Activated naive CD8-positive, alpha-beta T cell treated with anti-CD3 and anti-CD28 coated beads, Interleukin-2, amount 50 U/mL, for 16 hours (primary cell): ENCODE measurements at places on chromosomes 7 and 10.

DNA sequence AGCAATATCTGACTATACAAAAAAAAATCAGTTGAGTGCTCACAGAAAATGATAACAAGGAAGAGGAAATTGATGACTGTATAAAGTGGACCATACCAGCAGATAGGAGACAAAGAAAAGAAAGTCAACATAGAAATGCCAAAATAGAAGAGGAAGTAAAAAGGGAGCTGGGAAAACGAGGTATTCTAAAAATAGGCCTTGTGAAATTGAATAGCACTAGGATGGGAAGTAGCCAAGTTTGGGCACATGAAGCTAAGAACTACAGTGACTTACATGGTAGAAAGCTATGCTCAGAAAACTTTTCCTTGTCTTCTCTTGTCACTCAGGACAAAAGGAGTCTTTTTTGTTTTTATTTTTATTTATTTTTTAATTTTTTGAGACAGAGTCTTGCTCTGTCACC is 76.2 kb upstream of the APBB1IP start:
- DNase-seq, result no peak

DNA sequence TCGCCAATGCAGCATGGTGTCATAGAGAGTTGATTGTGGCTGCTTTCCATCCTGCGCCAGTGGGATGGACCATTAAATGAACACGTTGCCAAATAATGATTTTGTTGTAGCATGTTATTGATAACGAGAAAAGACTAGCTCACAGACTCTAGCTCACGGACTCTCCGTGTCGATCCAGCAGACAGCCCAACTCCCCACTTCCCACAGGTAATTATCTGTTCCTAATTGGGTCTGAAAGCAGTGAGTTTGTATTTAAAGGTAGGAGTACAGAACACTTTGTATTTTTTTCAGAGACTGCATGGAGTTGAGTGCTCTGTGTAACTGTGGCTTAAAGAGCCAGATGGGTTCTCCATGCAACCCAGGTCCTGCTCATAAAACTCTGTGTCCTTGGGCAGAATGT is 1250.5 kb downstream of the TYW1 start:
- DNase-seq, result no peak

DNA sequence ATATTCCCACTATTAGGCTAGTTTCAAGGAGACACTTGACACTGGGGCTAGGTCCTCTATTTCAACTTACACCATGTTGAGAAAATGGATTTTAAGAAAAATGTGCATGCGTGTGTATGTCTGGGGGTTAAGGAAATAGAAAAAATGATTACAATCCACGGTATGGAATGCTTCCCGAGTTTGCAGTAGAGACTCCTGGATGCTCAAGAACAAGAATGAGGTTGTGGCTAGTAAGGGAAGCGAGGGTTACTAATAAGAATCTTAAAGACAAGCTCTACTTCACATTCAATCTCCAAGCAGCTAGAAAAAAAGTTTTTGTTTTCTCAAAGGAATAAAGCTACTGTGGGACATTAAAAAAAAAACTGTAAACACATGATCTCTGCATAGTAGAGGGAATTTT is 54.7 kb downstream of the ANK3 start:
- no peak for DNase-seq

DNA sequence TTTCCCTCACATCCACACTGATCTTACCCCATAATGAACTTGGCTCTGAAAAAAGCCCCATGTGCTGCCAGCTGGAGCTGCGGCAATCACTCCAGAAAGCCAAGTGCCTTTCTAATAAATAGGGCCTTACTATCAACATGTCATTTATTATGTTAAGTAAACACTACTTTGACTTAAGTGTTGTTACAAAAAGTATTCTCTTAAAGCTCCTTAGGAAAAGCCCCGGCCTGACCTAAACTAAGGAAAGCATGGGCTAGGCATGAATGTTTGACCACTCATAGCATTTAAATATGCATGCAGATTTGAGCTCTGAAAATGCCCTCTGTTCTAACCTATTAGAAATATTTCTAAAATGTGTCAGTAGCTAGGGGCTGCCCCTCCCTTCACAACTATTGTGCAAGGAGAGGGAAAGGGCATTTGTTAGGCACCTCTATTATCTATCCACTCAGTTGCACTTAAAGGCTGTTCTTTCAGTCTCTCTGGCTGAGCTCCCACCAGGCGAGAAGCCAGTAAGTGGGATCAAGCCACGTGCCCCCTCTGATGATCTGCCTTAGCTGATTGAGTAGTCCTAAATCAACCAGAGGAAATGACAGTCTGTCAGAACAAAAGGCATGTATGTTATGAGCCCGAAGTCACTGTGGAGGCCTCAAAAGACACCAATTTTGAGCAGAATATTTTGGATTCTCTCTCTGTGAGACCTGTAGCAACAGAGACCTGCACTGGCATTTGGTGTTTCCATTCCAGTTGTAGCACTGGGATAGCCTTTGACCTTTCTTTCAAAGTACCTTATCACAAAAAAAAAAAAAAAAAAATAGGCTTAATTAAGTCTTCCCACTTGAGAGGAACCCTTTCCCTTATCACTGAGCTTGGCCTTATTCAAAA is 77.1 kb downstream of the ITGB8 start:
- DNase-seq, result no peak

DNA sequence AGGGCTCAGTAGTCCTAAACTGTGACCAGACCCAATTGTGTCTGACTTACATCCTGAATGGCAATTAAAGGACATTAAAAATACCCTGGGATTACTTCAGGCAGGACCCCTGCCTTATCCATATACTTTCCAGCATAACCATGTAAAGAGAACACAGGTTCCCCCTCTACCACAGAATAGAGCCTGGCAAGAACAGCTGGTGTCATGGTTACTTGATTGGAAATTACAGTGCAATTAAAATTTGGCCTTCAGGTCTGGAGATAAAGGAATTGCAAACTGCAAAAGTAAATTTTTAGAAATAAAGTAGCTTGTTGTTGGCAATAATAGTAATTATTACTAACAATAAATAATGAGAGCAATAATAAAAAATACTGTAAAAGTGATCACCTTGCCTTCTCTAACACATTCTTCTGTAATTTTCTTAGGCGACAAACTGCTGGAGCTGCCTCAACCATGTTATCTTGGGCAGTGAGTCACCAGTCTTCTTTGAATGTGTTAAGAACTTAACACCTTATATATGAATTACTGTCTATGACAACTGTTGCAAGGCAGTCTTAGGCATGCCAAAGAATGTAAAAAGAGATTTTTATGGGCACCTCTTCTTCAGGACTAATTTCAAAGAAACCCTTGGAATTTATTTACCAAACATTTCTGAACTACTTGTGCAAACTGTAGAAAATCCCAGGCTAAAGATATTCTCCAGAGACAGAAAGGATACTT is 53.7 kb downstream of the HIBADH start:
- no peak for DNase-seq

GRCh38 chr10:85946713-85947326 is 419.8 kb downstream of the GRID1 start:
- DNase-seq, result no peak

DNA sequence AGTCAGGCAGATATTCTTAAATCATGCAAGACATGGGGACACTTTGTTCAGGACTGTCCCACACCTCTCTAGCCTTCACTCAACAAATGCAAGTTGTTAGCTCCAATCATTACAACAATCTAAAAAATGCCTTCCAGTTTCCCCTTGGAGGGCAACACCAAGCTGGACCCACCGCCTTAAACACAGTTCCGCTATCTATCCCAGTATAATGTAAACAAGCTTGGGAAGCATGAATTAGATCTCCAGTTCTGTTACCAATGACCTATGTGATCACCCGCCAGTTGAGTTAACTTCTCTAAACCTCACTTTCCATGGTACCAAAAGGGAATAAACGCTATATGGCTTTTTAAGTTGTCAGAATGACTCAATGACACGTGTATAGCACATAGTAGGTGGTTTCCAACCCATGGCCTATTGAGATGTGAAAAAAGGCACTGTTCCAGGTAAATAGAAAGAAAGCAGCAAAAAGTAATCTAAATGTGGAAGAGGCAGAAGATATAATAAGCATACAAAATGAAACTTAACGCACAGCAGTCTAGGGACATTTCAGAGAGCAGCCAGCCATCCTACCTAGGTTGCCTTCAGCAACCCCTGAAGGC is 2.4 kb upstream of the REEP3 start:
- DNase-seq, result no peak

GRCh38 chr10:17801507-17801906 is 7.6 kb upstream of the MRC1 start:
- DNase-seq, result no peak

DNA sequence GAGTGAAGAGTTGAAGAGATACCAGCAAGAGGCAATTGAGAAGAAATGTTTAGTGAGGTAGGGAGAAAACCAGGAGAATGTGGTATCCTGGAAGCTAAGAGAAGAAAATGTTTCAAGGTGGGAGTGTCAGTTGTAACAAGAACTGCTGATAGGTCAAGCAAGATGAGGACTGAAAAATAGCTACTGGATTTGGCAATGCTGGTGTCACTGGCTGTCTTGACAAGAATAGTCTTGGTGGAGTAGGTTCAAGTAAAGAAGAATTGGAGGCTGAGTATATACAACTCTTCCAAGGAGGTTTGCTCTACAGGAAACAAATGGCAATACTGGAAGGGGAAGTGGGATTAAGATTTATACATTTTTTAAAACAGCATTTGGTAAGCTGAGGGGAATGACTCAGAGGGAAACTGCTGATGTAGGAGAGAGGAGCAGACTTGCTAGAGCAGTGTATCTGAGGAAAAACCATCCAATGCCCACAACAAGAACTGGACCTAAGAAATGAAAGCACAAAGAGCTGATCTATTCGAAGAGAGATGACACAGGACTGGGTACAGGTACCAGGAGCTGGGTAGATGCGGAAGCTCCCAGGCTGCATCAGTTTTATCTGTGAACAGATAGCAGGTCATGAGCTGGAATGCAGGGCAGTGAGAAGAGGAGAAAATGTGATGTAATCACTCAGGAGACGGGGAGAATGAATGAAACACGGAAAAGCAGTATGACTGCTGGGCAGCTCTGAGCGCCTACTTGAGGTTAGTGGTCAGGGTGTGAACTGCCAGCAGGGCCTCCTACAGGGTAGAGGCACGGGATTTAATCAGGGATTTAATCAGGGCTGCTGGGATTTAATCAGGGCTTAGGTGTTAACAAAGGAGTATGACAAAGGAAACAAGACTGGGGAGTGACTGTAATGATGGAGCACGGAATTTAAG is 34.5 kb downstream of the FAM25A start:
- DNase-seq, result no peak

DNA sequence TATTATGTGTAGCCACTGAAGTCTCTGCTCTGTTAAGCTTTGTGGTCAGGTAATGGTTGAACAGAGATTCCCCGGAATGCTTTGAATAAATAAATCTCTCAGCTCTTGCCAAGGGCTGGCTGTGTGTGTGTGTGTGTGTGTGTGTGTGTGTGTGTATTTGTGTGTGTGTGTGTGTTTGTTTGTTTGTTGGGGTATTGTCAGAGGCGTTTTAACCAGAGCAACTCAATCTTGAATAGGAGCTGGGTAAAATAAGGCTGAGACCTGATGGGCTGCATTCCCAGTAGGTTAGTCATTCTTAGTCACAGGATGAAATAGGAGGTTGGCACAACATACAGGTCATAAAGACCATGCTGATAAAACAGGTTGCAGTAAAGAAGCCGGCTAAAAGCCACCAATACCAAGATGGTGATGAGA is 256.2 kb upstream of the CACNA2D1 start:
- DNase-seq, result no peak

DNA sequence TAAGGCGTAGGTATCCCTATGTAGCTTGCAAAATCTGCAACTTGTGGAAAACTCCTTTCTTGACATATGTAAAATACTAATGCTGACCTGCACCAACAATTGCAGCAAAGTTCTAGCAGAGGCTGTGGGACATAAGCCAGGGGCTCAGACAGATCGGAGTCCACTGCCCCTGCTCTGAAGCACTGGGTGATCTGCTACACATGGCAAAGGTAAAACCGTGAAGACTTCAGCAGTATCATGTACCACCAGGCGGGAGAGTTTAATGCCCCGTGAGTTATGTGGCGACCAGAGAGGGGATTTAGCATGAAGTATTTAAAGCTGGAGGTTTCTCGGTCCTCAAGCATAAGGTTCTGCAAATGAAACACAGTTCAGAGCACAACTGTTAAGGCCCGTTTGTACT is 76.4 kb downstream of the ABCC2 start:
- no peak for DNase-seq

GRCh38 chr10:13213163-13213562 is 21.0 kb downstream of the UCMA start:
- no peak for DNase-seq

- DNase-seq, result no peak
These were observed 57.5 kb downstream of the CAMK2B start for GRCh38 chr7:44267719-44268421.

- no peak for DNase-seq
These were observed 3.0 kb downstream of the PGAM2 start for GRCh38 chr7:44062180-44062902.
